Naive thymus-derived CD8-positive, alpha-beta T cell (primary cell): ENCODE measurements at places on chromosomes 7 and 10. TPM values are rescaled to one million over a fixed set of nuclear protein-coding genes. Genes with fewer than 3 reads are reported as not detected.

- H3K4me1 ChIP-seq, result peaks cover 84% of the 10 kb centered on the region
- DNase-seq, result no peak
- no peaks in the 10 kb centered on the region for H3K27me3 ChIP-seq
- H3K27ac ChIP-seq, result peak overlapping the region; percentile 98
Measured at GRCh38 chr10:72330069-72330426, 24.7 kb downstream of the DNAJB12 start.

The FOXK1 gene
- 78.5 TPM for total RNA-seq

The UNCX gene
- total RNA-seq, result not detected

DNA sequence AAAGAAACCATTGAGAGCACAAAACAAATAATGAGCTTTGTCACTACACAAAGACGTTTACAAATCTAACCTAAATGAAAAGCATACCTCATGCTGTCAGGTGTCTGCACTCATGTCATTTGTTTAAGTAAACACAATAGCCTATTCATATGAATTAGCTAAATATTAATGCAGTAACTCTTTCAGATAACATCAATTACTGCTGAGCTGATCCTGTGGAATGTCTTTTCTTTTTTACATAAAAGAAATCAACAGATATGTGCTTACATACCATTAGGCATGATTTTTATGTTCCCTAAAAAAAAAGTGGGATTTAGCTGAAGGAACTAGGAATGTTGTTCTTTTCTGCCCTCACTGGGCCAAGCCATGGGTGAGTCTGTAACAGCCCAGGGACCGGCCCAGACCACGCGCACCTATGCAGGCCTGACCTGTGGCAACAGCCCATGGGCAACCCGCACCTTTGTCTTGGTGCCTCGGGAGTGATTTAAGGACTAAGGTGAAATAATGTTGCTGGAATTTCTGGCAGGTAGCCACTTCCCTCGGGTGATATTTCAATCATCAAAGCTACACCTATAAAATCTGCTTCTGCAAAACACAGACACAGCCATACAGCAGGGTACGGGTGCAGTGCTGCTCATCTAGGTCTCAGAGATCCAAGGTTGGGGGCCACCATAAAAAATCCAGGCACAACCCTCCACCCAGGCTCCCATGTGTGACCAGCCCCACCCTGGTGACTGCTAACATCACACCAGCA, 44.6 kb downstream of the FGFR2 start:
- H3K27me3 ChIP-seq, result no peaks in the 10 kb centered on the region
- H3K27ac ChIP-seq, result no peak overlapping the region
- H3K4me3 ChIP-seq, result no peak overlapping the region
- no peaks in the 10 kb centered on the region for H3K36me3 ChIP-seq
- no peaks in the 10 kb centered on the region for H3K4me1 ChIP-seq

DNA sequence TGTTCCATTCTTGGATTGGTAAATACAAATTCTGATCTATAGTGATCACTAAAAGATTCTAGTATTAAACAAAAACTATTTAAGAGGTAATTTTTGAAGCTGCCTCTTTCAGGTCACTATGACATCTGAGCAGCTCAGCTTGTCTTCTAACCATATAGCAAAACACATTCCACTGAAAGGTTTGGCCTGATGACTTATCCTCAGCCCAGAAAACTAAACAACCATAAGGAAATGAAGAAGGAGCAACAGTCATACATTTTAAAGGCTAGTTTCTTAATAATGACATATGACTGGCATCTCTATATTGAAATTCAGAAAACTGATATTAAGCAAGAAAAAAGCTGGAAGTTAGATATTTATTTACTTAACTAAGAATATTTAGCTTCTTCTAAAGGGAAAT, 24.6 kb downstream of the NT5C2 start:
- H3K36me3 ChIP-seq, result peaks cover 5% of the 10 kb centered on the region
- H3K4me1 ChIP-seq, result peaks cover 3% of the 10 kb centered on the region
- no peak overlapping the region for H3K27ac ChIP-seq
- no peak overlapping the region for H3K4me3 ChIP-seq
- no peak for DNase-seq
- H3K27me3 ChIP-seq, result no peaks in the 10 kb centered on the region

DNA sequence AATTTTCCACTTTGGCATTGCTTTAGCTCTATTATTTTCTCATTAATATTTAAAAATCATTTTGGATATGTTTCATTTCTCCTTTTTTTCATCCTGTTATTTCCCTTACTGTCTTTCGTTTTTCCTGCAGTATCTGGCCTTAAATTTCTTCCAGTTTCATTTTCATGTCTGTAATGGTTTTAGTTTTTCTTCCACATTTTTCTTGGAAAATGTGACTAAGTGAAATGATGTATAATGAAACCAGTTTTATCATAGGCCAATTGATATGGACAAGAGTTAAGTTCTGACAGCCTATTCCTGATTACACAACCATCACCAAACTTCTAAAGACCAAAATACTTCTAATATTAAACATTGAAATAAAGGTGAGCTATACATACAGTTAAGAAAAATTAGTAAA, 158.5 kb downstream of the LHFPL3 start:
- H3K27ac ChIP-seq, result no peak overlapping the region
- H3K4me3 ChIP-seq, result no peak overlapping the region
- no peaks in the 10 kb centered on the region for H3K4me1 ChIP-seq
- no peak for DNase-seq
- no peaks in the 10 kb centered on the region for H3K36me3 ChIP-seq
- peaks cover 14% of the 10 kb centered on the region for H3K27me3 ChIP-seq

DNA sequence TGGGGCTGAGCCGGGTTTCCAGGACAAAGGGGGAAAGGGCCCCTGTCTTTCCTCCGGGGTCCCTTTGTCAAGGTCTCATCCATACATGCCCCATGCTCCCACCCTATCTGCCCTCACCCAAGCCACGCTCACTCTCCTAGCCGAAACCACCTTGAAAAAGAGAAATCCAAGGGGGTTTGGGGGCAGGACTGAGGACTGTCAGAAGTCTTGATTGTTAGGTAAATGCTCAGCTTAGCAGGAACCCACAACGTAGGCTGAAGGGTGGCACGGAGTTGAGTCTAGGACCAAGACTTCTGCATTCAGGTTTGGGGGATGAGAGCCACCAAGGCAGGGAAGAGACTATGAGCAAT, 719 bp upstream of the PGAM2 start:
- DNase-seq, result no peak
- H3K36me3 ChIP-seq, result no peaks in the 10 kb centered on the region
- H3K27me3 ChIP-seq, result no peaks in the 10 kb centered on the region
- peaks cover 23% of the 10 kb centered on the region for H3K4me1 ChIP-seq
- peak overlapping the region; percentile 61 for H3K27ac ChIP-seq

The PTPN20 gene
- 2.7 TPM for total RNA-seq

DNA sequence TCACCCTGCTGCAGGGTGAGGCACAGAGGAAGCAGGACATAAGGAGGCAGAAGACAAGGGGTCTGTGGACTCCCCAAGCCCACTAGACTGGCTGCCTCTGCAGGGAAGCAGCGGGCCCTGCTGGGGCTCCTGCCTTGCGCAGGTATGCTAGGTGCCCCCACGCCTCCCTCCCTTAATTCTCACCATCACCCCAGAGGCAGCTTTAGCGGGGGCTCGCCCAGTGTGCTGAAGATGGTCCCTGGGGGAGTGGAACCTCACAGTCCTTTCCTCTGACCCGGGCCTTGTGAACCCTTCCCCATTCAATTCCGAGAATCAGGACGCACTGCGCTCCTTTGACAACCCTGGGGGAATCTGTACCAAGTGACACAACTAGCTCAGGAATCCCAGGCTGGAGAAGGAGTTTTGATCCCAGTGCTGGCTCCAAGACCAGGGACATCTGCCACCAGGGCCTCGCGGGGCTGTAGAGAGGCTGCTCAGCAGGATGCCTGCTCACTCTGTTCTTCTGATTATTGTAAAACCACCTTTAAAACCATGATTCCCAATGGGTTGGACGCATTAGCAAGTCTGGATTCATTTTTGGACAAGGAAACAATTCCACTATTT, 468.4 kb downstream of the TCERG1L start:
- peaks cover 4% of the 10 kb centered on the region for H3K27me3 ChIP-seq
- no peaks in the 10 kb centered on the region for H3K36me3 ChIP-seq
- H3K4me1 ChIP-seq, result no peaks in the 10 kb centered on the region
- H3K27ac ChIP-seq, result no peak overlapping the region
- no peak overlapping the region for H3K4me3 ChIP-seq

The TECPR1 gene
- 174 TPM for total RNA-seq

GRCh38 chr10:84012831-84013458, 126.4 kb upstream of the GHITM start:
- no peaks in the 10 kb centered on the region for H3K4me1 ChIP-seq
- peaks cover 71% of the 10 kb centered on the region for H3K27me3 ChIP-seq
- no peak for DNase-seq
- no peaks in the 10 kb centered on the region for H3K36me3 ChIP-seq
- H3K27ac ChIP-seq, result no peak overlapping the region

DNA sequence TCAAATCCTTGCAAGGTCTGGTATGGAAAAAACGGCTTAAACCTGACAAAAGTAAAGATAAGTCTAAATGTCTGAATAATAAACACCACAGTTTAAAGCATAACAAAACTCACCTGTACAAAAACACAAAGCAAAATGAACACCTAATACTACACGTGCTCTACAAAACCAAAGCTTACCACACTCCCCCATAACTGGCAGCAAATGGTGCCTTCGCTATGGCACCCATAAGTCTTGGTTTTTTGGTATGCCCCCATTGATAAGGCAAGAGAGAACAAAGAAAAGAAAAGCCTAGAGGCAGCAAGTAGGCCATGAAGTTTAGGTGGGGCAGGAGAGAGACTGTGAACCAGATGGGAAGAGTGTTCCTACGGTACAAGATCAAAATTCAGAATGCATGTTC, 34.2 kb downstream of the PDZD8 start:
- no peak overlapping the region for H3K4me3 ChIP-seq
- H3K27ac ChIP-seq, result no peak overlapping the region
- H3K4me1 ChIP-seq, result peaks cover 23% of the 10 kb centered on the region
- H3K27me3 ChIP-seq, result no peaks in the 10 kb centered on the region
- no peak for DNase-seq
- peaks cover 5% of the 10 kb centered on the region for H3K36me3 ChIP-seq

DNA sequence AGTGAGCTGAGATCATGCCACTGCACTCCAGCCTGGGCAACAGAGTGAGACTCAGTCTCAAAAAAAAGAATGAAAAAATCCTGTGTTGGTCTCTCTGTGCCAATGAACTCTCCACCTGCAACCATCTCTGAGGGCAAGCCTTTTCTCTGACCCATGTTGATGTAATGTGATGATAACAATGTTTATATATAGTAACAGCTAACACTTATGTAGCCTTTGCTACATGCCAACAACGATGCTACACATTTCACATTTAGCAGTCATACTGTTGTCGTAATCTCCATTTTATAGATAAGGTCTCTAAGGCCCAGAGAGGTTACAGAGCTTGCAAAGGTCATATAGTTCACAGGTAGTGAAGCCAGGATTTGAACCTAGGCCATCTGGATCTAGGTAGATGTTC, 11.5 kb downstream of the COX15 start:
- no peak for DNase-seq
- no peak overlapping the region for H3K27ac ChIP-seq
- no peak overlapping the region for H3K4me3 ChIP-seq

DNA sequence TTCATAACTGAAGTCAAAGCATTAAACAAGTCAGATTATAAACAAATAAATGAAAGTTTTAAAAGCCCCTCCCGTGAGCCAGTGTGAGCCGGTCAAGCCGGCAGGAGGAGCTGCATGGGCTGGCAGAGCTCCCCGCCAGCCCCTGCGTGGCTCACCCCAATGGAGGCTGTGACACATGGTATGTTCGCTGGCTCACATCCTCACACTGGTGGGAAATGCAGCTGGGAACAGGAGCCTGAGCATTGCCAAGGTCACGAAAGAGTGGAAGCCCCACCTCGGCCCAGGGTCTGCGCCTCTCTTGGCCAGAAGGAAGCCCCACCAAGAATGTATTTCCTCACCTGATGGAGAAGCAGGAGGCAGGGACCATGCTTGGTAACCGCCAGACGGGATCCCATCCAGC, 261.7 kb upstream of the TCERG1L start:
- H3K36me3 ChIP-seq, result no peaks in the 10 kb centered on the region
- H3K4me1 ChIP-seq, result no peaks in the 10 kb centered on the region
- no peaks in the 10 kb centered on the region for H3K27me3 ChIP-seq
- no peak overlapping the region for H3K4me3 ChIP-seq

- peaks cover 60% of the 10 kb centered on the region for H3K4me1 ChIP-seq
- no peak overlapping the region for H3K27ac ChIP-seq
- H3K36me3 ChIP-seq, result peaks cover 46% of the 10 kb centered on the region
- DNase-seq, result no peak
- H3K27me3 ChIP-seq, result no peaks in the 10 kb centered on the region
Measured at GRCh38 chr10:72348282-72348681, 6.4 kb downstream of the DNAJB12 start.

- no peak for DNase-seq
- H3K36me3 ChIP-seq, result no peaks in the 10 kb centered on the region
- peaks cover 3% of the 10 kb centered on the region for H3K4me1 ChIP-seq
- H3K4me3 ChIP-seq, result no peak overlapping the region
Measured at GRCh38 chr10:24446739-24447138, 237.8 kb downstream of the KIAA1217 start.

The TMEM130 gene
- total RNA-seq, result not detected

DNA sequence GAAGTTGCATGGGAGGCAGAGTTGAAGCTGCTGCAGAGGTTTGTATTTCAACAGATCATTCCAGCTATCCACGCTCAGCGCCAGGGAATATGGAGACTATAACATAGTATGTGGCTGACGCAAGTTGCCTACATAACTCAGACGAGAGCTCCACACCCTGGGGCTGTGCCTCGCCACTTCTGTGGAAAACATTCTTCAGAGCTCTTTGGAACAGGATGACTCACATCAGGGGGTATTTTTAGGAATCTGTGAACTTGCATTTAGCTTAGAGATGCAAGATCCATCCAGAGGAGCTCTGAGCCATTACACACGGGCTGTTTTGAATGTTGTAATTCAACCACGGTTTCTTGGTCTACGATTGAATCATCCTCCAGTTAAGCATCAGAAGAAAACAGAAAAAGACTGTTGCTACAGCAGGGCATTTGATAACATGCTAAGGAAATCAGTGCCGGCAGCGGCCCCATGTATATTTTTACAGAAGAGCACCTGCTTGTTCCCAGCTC, 481.5 kb upstream of the AKR1E2 start:
- H3K36me3 ChIP-seq, result no peaks in the 10 kb centered on the region
- no peak overlapping the region for H3K27ac ChIP-seq
- DNase-seq, result no peak
- H3K27me3 ChIP-seq, result peaks cover 2% of the 10 kb centered on the region
- H3K4me1 ChIP-seq, result no peaks in the 10 kb centered on the region

The SH2B2 gene
- total RNA-seq, result 3.8 TPM

The GPR37 gene
- not detected for total RNA-seq

DNA sequence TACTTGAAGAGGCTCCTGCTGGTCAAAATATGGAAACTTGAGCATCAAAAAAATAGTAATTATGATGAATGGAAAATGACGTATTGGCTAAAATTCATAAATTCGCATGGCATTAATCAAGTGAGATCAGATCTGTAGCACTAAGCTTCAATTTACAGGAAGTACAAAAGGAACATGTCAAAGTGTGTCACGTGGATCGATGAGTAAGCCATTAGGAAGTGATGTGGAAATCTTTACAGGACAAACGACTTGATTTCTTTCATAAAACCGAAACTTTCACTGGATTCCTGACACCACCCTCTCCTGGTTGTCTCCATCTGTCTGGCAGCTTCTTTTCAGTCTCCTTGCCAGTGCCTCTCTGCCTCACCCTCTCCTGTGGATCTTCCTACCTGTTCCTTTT, 25.8 kb downstream of the AKR1C8 start:
- H3K4me1 ChIP-seq, result no peaks in the 10 kb centered on the region
- peaks cover 2% of the 10 kb centered on the region for H3K27me3 ChIP-seq
- H3K36me3 ChIP-seq, result peaks cover 33% of the 10 kb centered on the region
- no peak overlapping the region for H3K4me3 ChIP-seq
